Peyer's patch (tissue), 4 donors: ENCODE measurements at places on chromosomes 6 and 20. TPM values are rescaled to one million over a fixed set of nuclear protein-coding genes. Genes with fewer than 3 reads are reported as not detected.
A peak's percentile ranks its signal among the peaks of the same experiment; 100 is the strongest.

ATXN1 gene
- total RNA-seq: 45.6 TPM

PIGU gene
- total RNA-seq: 6.6 TPM

CTNNBL1 gene
- 19.2 TPM for total RNA-seq

HLA-DQA1 gene
- not detected for total RNA-seq

- no peak for DNase-seq
Measured at GRCh38 chr6:55578537-55579363, at the start of gene HMGCLL1. TSS of gene HMGCLL1 (minus strand) at chr6:55579192. CDS start at chr6:55579055, 137 bp downstream.

- no peak for DNase-seq
Measured at GRCh38 chr20:13119583-13119982, 101.5 kb upstream of the ISM1 start.

DNA sequence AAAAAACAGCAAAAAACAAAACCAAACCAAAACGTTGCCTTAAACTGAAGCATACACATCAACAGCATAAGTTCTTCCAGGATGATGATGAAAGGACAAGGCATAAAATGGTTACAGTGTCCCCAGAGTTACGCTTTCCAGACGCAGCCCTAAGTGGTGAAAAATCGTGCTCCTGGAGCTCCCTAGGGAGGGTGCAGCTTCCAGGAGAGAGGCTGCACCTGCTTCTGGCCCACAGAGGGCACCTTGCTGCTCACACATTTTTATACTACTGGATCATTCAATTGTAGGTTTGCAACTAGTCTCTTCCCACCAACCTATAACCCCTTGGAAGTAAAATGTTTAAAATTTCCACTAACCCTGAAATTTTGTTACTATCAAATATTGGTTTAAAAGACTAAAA lies 115.0 kb downstream of the PRKN start:
- DNase-seq: no peak

DNA sequence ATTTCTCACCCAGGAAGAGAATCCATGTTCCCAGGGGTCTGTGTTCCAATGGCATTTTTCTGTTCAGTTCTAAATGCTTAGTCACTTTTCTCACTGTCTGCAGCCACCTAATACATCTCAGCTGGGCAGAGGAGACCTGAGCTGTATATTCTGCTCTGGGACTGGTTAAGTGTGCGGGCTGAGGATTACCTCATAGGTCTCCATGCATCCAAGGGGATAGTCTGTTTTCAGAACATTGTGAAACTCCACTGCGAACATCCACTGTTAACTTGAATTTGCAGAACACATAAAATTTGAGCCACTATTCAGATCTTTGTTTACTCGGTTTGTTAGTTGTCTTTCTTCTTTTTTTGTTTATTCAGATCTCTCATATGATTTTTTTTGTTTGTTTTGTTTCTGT lies 947.1 kb downstream of the TFAP2A start:
- DNase-seq: no peak

- no peak for DNase-seq
Measured at GRCh38 chr20:31488115-31488514, 13.0 kb downstream of the REM1 start.

GRCh38 chr6:157059781-157060180 lies 263.5 kb downstream of the TMEM242 start:
- no peak for DNase-seq

- DNase-seq: no peak
Measured at GRCh38 chr20:58524814-58525213, 9.6 kb upstream of the APCDD1L start.

DNA sequence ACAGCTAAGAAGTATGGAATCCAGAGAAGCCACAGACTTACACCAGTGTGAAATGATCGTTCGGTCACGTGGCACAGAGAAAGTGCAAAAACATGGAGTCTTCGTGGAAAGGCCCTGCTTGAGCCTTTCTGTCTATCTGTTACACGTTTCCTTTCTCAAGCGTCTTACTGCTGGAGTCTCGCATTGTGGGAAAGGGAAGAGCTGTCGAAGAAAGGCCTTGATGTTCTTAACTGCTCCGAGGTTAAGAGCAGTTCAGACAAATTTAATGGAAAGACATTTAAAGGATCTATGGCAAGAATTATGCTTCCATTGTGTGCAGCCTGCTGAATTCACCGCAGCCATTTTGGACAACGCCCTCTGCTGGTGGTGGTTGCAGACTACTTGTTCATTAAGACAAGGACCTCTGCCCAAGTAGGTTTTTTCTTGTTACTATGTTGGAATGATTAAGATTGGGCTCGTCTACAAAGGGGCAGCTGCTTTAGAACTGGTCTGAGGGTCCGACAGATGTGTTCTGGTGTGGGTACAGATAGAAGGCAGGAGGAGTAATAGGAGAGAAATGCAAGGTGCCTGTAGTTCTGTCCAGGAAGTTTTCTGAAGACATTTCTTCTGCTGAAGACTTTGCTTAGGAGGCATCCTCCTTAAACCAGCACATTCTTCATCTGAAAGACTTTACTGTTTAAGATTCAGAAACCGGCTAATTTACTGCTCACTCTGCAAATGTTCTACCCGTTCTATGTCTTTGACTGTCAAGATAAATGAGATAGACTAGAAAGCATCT lies 24.7 kb upstream of the CCN6 start:
- peak; percentile 88 for DNase-seq

DNA sequence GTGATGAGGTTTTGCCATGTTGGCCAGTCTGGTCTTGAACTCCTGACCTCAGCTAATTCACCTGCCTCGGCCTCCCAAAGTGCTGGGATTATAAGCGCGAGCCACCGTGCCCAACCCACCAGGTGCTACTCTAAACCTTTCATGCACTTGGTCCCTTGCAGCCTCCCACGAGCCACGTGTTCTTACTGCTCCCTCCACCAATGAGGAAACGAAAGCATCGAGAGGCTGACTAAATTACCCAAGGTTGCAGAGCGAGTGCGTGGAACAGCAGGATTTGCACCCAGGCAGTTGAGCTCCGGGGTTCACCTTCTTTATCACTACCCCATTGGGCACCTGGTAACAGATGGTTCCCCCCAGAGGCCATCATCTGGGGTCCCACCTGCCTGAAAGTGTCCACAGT lies 208.3 kb downstream of the LY86 start:
- DNase-seq: peak; percentile 38
